Testis (tissue), 5 donors: ENCODE measurements at places on chromosomes 6 and 20. TPM values are rescaled to one million over a fixed set of nuclear protein-coding genes. Genes with fewer than 3 reads are reported as not detected.

The FAM162B gene
- polyA plus RNA-seq: 9.4 TPM

The ID1 gene
- polyA plus RNA-seq: 18.7 TPM

The RAET1G gene
- 0.30 TPM for polyA plus RNA-seq

The MBOAT1 gene
- polyA plus RNA-seq: 4.5 TPM

The GABRR1 gene
- polyA plus RNA-seq: 3.4 TPM

The GSTA2 gene
- 65.4 TPM for polyA plus RNA-seq

The SLC22A23 gene
- 20.9 TPM for polyA plus RNA-seq
